ENCODE measurements at places on chromosomes 5 and 9.
A peak's percentile ranks its signal among the peaks of the same experiment; 100 is the strongest.

DNA sequence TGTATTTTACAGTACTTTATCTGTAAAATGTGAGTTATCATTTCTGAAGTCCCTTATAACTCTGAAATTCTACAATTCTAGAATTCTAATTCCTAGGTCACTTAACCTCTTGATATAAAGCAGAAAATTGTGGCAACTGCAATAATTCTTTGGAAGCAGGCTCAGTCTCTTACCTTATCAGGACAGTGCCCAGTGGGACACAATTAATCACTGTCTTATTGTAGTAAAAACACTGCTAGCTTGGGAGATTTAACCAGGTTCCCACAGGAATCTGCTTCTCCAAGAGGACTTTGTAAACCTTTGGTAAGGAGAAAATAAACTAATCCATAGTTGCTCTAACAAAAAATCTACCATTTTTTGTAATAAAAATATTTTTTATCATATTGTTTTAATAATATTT is 18.3 kb upstream of the SPATA9 start:
- DNase-seq = no peak

DNA sequence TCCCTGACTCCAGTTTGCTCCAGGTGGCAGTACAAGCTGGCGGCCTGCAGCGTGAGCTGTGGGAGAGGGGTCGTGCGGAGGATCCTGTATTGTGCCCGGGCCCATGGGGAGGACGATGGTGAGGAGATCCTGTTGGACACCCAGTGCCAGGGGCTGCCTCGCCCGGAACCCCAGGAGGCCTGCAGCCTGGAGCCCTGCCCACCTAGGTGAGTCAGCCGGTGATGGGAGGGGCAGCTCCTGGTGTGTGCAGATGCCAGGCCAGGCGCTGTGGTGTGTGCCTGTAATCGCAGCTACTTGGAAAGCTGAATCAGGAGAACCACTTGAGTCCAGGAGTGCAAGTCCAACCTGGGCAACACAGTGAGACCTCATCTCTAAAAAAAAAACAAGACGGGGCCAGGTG is 10.0 kb upstream of the CACFD1 start:
- DNase-seq = peak; percentile 22

DNA sequence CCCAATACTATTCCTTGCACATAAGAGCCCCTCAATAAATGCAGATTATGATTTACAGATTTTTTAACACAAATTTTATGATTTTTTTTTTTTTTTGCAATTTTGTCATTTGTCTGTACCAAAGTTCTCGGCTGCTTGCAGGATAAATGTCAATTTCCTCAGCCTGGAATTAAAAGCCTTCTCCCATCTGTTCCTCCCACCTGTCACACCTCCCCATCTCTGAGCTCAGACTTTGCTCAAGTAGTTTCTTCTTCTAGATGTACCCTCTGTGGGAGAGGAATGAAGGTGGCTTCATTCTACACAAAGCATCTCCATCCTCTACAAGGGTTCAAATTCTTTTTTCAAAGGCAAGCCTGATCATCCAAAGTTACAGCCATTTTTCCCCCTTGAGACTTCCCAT is 153.7 kb upstream of the GRAMD2B start:
- DNase-seq = no peak

DNA sequence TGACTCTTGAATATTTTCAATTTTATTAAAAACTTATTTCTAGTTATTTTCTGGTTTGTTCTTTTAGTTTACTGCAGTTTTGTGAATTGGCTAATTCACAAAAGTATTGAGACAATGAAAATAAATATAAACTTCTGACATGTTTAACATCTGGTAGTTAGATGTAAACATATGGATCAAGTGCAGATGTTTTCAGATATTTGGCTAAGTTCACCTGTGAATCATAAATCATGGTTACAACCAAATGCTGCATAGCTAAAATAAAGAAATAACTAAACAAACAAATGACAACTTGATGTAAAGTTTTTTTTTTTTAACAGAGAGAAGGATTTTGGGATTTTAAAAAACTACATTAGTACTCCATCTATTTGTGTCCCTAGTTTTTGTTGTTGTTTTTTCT is 484.6 kb downstream of the SLCO4C1 start:
- no peak for DNase-seq

- DNase-seq = peak; percentile 97
These were observed at the start of gene PURA for GRCh38 chr5:140113699-140114263. Gene PURA, plus strand, starts transcription at chr5:140114109. Its CDS starts 73 bp downstream, at chr5:140114182.

- DNase-seq = no peak
These were observed 28.2 kb downstream of the CETN3 start for GRCh38 chr5:90381213-90381929.

- DNase-seq = peak; percentile 22
These were observed 8.9 kb downstream of the OTP start for GRCh38 chr5:77629509-77630113.

GRCh38 chr5:154422298-154422697 is 23.5 kb upstream of the SAP30L start:
- DNase-seq = no peak

DNA sequence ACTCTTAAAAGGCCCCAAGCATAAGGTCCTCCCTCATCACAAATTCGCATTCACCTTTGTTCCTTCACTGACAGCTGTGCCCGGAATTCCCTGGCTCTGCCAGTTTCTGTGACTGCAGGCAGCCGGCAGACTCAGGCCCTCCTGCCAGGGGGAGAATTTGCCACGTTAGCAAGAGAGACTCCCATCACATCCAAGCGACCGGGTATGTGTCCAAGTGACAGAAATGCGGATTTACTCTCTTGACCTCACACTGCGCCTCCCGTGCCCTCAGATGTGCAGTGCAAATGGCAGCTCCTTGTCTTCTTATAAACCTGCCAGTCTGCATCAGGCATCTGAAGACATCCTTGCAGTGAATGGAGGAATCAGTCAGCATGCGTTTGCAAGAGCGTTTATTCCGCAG is 187.1 kb upstream of the WWC1 start:
- no peak for DNase-seq

- no peak for DNase-seq
These were observed 8.4 kb downstream of the SLC36A3 start for GRCh38 chr5:151295138-151295537.

DNA sequence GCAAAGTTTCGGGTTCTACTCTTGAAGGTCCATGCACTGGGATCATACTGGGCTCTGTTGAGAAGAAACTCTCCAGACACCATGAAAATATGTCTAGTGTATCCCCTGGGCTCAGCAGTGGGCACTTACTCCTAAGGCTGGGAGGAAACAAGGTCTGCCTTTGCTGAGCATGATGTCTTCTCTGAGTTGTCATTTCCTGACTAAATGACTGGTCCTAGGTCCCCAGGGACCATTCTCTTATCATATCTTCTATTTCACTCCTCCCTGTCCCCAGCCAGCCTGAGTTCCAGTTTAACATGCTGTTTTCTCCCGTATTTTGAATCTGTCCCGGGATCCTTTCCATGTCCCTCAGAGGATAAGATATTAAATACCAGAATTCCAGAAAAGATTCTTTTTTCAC is 225.4 kb downstream of the MTRR start:
- no peak for DNase-seq

- no peak for DNase-seq
These were observed 43.3 kb downstream of the RPS23 start for GRCh38 chr5:82234885-82235284.

DNA sequence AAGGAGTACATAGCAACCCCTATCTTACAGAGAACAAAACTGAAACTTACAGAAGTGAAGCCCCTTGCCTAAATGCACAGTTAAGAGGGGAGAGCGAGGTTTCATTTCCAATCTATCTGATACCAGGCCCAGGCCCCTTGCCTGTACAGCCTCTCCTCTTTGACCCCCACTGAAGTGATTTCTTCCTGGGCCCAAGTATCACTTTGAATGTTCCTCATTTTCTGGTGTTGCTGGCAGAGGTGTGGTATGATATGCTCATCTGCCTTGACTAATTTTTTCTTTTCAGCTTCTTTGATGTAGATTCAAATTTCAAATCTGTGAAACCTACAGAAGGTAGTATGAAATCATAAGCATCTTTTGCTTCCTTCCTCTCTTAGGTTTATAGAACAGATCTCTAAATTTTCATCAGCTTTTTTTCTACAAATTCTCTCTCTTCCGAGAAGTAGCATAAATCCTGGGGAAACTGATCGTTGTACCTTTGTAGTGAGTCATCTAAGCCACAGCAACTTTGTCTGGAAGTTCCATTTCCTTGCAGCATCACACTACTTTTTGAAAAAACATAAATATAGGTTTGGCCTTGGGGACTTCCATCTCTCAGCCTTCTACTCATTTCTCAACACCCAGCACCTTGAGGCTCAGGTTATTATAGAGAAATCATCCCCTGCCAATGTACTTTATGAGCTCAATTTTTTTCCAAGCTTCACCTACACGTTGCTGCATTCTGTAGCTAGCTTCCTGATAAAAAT is 402.4 kb upstream of the PTGER4 start:
- DNase-seq = no peak

- DNase-seq = no peak
These were observed 49.4 kb upstream of the GRIN3A start for GRCh38 chr9:101787891-101788290.

- DNase-seq = peak; percentile 81
These were observed 41.2 kb upstream of the VCAN start for GRCh38 chr5:83430130-83431010.

DNA sequence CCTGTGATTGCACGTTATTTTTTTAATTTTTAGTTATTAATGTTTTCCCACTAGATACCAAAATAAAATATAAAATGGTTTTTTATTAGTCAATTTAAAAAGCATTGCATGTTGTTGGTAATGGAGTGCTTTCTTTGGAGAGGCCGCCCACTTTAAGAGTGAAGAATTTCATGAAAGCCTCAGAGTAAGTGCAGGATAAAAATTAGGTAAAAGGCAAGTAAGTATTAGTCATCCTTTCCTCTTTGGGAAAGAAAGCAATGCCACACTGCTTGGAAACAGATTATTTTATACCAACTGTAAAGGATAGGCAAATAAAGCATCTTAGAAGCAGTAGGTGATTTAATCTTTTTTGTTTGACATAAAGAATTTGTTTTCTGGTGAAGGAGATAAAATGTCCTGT is 62.9 kb downstream of the HSD17B4 start:
- DNase-seq = peak; percentile 51

DNA sequence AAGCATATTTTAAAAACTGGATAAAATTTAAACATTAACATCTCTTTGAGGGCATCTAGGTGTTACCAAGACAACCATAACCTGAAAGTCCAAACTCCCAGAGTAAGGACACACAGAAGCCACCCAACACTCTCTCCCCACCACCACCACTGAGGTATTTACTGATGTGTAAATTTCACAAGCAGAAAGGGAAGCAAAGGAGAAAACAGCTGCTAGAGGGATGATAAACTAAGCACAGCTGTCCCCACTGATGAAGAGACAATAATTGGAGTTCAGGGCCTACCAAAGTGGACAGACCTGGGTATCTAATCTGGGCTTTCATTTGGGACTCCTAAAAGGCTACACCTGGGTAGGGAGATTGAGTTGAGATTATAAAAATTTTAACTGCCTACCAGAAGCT is 63.6 kb downstream of the FRMD3 start:
- no peak for DNase-seq

GRCh38 chr5:14187660-14188059 is 44.5 kb downstream of the TRIO start:
- DNase-seq = no peak

GRCh38 chr9:70556771-70557170 is 142.3 kb upstream of the KLF9 start:
- no peak for DNase-seq

DNA sequence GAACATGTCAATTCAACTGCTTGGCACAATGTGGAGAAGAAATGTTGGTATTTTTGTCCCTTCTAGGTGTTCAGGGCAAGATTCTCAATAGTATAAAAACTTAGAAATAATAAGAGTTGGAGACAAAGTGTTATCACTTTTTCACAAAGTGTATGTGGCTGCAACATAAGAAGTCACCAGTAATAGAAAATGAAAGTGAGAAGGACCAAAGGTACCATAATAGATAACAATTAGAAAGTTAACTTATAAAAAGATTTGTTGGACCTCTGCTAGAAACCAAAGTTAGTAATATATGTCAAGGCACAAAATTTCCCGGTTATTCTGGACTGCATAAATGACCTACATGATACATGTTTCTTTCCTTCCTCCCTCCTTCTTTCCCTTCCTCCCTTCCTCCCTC is 1535.3 kb downstream of the EFNA5 start:
- no peak for DNase-seq

DNA sequence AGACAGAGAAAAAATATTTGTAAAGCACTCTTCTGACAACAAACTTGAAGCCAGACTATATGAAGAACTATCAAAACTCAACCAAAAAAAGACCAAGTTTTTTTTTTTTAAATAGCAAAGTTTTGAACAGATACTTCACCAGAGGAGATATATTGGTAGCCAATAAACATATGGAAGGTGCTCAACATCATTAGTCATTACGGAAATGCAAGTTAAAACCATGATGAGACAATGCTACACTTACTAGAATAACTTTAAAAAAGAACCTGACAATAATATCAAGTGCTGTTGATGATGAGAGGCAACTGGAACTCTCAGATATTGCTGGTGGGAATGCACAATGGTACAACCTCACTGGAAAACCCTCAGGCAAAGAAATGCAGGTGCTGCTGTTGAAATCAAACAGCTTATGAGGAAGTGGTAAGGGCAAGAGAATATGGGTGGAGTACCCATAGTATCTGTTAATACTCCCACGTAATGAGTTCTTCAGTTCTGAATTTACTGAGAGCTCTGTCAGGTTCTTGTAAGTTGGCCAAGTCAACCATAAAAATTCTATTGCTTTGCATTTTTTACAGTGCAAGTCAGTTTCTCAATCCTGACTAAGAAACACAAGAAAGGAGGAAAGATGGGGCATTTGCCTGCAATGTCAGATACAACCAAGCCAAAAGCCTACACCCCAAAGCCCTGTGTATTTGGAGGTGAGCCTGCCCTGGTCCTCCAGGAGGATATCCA is 87.3 kb upstream of the GNAQ start:
- peak; percentile 82 for DNase-seq

DNA sequence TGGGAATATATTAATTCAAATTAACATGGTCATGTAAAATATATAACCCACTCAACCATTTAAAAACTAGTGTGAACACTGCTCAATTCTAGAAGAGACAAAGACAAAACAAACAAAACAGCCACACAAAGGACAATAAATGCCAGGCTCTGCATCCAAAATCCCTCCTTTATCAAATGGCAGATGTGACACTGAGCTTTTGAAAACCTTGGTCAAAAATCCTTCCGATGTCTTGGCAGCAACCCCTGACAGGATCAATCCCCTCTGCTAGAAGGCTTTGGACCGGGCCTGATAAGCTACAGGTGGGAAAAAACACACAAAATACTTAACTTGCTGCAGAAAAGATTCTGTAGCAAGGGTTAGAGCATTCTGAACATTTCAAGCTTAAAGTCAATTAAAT is 61.5 kb downstream of the ZFR start:
- DNase-seq = no peak
